ENCODE measurements at places on chromosomes 7 and 10.

GRCh38 chr7:92425311-92425947, 21.9 kb upstream of the GATAD1 start:
- no peak for DNase-seq

GRCh38 chr10:91479583-91479982, 69.4 kb downstream of the HECTD2 start:
- DNase-seq: no peak

DNA sequence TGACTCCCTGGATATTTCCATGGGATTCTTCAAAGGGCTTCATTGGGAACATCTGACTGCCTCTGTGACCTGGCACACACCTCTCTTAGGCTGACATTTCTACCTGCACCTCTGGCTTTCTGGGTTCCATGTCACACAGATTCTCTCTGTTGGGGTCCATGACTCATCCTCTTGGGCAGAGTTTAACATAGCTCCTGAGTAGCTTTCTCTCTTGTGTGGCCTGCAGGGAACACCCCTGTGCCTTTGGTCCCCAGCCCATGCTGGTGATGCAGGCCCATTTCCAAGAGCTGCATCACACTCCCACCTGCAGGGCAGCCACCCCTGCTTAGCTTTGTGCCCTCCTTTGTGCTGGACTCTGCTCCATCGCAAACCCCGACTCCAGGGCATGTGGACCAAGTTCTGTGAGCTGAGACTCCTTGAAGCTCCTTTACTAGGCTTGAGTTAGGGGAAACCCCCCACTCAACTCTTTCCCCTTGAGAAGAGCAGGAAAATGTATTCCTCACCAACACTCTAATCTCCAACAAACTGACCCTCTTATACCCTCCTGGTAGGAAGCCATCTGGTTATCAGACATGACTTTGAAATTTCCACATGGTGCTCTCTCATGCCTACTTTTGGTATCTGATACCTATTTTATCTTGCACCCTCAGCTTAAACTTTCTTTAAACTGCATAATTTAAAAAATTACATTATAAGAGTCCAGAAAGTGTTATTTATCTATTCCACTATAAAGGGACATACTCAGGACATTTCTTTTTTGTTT, 93.3 kb downstream of the ZNF777 start:
- no peak for DNase-seq

GRCh38 chr10:31930023-31930751, 1.6 kb upstream of the ARHGAP12 start:
- DNase-seq: peak; percentile 5

GRCh38 chr7:42238709-42239366, 1.8 kb upstream of the GLI3 start:
- no peak for DNase-seq

DNA sequence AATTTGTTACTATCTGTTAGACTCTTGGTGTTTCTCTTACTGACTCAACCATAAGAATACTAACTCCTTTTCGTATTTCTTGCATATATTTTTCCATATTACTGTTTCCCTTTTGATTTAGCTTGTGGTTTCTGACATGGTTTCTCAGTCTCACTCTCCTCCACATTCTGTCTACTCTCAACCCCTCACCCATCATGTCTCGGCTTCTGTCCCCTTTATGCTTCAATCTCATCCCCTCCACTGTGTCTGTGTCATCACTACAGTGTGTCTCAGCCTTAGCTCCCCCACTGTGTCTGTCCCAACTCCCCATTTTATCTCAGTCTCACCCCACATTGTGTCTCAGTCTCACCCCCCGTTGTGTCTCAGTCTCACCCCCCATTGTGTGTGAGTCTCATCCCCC, 126.9 kb downstream of the VIPR2 start:
- DNase-seq: no peak

DNA sequence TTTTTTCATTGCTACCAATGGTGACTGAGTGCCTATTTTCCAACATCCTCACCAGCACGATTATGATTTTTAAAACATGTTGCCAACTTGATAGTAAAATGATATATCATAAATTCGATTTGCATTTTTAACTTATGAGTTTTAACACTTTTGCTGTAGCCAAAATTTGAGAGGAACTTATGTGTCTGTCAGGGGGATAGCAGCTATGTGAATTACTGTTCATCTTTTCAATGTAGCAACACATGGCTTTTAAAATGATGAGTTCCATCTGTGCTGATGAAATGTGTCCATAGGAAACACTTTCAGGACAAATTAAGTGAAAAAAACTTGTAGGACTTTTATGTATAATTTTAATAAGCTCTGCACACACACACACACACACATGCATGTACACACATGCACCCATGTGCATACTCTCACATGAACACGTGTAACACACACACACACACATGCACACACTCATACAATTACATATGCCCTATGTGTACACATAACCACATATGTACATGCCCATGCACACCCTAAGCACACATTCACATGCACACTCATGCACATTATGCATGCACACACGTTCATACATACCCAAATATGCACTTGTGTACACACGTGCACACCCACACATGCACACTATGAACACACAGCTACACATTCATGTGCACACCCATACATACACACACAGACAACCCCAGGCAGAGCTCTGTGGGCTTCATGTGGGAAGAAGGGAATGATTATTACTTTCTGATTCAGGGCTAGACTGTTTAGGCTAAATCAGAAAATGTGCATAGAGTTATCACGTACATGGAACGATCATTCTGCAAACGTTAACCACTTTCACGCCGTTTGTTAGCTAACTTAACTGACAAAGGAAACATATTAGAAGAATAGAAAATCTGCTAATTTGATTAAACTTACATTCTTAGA, 68.9 kb downstream of the C10orf143 start:
- DNase-seq: no peak

DNA sequence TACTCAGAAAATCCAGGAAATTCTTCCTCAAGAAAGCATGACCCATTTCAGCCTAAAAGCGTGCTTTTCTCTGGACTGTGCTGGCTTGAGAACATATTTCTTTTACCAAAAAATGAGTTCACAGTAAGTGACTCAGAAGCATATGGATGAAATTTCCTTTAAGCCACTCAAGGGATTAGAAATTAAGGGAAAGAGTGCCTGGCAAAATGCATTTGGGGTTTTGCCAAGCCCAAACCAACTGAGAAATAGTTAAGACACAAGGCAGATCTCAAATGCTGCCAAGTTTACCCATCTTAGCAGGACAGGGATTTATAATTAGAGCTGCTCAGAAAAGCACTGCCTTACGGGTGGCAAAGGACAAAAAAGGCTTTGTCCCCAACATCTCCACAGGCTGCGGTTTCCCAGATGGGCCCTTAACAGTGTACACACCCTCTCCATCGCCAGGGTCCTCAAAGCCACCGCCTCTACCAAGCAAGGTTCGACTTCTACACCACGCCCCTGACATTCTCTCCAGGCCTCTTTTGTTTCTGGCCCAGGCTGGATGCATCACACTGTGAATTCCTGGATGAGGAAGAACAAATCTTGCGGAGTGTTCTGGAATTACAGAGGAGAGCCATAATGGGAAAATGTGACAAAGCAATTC, 30.1 kb upstream of the CDHR3 start:
- no peak for DNase-seq

- no peak for DNase-seq
Observed at GRCh38 chr10:35133586-35133985, 6.9 kb downstream of the CREM start.

GRCh38 chr10:44805466-44806210, 105.5 kb upstream of the TMEM72 start:
- DNase-seq: no peak

DNA sequence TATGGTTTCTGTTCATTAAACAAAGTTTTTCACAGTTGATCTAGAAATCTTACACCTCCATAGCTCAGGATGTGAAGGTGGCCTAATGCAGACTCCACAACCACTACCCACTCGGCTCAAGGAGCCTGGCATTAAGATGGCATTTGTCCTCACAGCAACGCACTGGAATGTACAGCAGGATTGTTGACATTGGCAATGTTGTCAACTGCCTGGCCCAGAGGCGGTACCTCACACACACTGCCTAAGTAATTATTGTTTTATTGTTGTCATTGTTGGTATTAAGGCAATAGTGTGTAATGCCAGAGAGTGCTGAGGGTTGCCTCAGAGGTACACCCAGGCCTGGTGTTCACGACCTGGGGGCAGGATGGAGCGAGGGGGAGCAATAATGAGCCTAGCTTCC, 38.3 kb downstream of the LRRC18 start:
- no peak for DNase-seq

DNA sequence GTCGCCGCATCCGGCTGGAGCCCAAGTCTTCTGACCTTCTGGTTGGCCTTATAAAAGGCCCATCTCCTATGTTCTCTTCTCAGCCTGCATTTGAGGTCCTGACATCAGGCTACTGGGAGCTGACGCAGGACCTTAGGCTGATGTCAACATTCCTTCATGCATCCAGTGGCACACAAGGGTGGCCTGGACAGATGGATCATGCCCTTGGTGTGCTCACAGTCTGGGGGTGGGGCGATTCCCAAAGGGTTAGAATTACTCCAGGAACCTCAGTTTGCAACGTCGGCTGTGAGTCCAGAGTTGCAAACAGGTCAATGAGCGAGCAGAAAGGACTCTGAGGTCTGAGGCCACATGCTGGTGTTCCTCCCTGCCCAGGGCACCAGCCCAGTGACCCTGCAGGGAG, 8.2 kb upstream of the CLIP2 start:
- DNase-seq: no peak

DNA sequence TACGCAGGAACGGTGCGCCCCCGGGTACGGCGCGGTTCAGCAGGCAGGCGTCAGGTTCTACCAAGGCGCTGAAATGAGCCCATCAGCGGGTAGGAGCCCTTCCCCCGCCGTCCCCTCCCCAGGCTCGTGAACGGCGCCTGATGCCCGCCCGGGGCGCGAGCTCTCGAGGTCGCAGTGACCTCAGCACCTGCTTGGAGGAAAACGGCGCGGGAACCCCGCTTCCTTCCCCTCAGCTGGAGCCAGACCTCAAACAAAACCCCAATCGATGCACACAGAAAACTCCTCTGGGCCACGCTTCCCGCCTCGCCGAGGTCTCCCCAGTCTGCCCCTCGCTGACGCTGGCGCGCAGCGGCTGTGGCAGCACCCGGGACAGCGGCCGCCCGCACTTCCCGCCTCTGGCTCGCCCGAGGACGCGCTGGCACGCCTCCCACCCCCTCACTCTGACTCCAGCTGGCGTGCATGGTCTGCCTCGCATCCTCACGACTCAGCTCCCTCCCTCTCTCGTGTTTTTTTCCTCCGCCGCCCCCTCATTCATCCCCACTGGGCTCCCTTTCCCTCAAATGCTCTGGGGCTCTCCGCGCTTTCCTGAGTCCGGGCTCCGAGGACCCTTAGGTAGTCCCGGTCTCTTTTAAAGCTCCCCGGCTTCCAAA, 514 bp upstream of the GAD2 start:
- DNase-seq: peak; percentile 17

- DNase-seq: no peak
Observed at GRCh38 chr10:26665080-26666048, 32.1 kb upstream of the PDSS1 start.

DNA sequence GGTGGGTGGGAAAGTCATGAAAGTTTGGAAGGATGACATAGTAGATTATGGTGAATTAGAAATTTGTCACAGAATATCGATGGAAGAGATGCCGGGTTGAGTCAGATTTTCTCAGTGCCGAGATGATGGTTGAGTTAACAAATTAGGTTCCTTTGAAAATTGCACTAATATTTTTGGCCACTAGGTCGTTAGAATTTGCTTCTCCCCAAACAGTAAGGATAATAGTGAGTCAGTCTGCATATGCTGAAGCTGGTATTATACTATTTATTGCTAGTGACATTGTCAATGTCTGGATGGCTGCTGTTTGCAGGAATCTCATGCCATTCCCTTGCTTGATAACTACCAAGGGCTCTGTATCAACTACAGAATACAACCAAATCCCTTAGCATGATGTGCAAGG, 37.7 kb upstream of the MINDY3 start:
- DNase-seq: no peak

DNA sequence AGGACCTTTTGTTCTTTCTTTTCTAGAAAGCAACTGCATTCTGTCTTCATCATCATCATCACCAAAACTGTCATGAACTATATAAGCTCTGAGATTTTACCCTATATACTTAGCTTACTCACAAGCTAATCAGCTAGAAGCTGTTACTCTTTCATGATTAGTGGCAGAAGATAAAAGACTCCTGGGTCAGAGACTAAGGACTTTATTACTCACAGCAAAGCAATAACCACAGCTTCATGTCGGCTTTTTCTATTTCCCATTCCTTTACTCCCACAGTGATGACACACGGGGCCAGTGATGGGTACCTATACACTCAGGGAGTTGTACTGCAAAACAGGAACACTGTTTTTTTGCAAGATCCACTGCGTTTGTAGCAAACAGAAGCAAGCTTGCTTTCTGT, 8.4 kb upstream of the C10orf88 start:
- no peak for DNase-seq

Data from stimulated activated naive B cell treated with anti-CD40 and anti-IgM and Interleukin-4, amounts not matched to agents 10 μg/mL and 1 μg/mL and 100 μg/mL, for 72 hours (primary cell).